Esophagus muscularis mucosa (tissue), 4 donors: ENCODE measurements at places on chromosomes 5 and 9.

DNA sequence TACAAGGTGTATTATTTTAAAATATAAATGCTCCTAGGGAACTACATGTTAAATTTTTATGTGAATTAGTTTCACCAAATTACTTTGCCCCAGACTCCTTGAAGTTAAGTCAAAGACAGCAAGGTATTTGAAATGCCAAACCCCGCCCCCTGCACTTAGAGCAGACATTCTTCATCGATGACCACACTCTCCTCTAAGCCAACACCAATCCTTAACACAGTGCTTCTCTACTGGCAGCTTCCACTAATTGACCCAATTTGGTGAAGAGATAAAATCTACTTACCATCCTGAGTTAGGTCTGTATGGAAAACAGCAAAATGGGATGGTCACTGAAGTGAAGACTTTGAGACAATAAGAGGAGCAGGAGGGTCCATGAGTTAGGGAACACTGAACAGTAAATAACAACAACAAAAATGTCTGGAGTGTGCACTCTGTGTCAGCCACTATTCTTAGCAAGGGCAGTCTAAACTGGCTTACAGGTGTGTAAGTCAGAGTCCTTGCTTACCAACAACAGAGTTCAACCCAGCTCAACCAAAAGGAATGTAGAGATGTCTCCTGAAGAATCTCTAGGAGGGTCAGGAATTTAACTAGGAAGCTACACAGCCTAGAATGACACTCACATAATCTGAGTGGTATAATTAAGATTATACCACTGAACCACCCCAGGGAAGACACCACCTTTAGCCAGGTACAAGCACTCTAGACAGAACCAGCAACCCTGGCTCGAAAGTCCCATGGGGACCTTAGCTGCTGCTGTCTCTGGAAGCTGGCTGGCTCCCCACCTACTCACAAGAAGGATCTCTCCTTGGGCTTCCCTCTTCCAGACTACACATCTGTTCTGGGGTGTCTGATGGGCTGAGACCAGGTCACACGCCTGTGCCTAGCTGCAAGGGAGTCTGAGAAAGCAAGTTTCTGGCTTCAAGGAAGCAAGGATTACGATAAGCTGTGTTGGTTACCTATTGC is 8.8 kb upstream of the UBE2QL1 start:
- DNase-seq: no peak

DNA sequence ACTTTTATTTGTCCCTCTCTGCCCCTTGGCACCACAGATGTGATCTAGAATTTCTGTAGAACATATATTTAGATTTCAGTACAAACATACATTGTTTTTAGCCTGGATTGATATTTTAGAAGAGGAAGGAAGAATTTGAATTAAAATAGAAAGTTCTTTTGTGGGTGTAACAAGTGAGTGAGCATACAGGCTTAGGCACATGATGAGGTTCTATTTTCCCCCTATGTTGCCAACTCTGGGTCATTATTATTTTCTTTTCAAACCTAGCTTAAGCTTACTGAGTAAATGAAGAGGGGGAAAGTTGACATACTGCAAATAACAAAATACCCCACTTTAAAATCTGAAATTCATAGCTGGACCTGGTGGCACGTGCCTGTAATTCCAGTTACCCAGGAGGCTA is 102.9 kb downstream of the GCNT1 start:
- no peak for DNase-seq

DNA sequence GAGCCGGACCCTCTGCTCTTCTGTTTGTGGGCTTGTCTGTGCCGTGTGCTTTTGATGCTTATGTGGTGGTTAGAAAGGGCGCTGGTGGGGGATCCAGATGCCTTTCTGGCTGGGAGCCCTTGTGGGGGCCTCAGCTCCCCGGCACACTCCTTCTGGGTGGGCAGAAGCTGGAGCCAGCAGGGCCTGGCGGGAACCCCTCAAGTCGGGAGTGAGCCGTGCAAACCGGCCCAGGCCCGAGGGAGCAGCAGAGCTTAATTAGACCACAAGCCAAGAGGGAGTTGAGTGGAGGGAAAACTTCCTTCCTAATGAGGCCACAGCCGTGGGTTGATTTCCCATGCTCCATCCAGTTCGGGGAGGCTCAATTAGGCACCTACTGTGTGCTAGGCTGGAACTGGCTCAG is 76.0 kb upstream of the RNU6ATAC start:
- DNase-seq: no peak

DNA sequence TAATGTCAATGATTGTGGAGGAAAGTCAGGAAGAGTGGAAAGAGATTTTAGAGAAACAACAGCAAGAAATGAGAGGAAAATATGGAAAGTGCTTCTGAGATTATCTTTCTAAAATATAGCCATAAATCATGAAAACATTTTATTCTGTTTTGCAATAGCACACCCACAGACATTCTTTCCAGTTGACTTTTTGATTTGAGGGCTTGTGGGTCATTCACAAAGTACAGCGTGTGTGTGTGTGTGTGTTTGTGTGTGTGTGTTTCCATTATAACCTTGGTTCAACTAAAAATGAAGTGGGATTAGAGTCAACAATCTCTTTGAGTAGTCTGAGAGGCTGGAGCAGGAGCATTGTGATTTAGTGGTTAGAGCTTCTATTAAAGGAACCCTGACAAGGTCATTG is 116.6 kb upstream of the GAS1 start:
- DNase-seq: no peak
